ENCODE measurements at places on chromosomes 5 and 9. TPM values are rescaled to one million over a fixed set of nuclear protein-coding genes. Genes with fewer than 3 reads are reported as not detected.

The EIF4E1B gene
- total RNA-seq: not detected

The C8G gene
- 0.99 TPM for total RNA-seq

The SLC25A2 gene
- 2.1 TPM for total RNA-seq

The FAM200C gene
- total RNA-seq: 0.47 TPM

Data from naive thymus-derived CD8-positive, alpha-beta T cell (primary cell).